ENCODE measurements at places on chromosomes 7 and 10.

- H3K27ac ChIP-seq, result no peak overlapping the region
- no peaks in the 10 kb centered on the region for H3K4me1 ChIP-seq
- no peaks in the 10 kb centered on the region for H3K27me3 ChIP-seq
- H3K4me3 ChIP-seq, result no peak overlapping the region
- no peak for DNase-seq
These were observed 338.5 kb downstream of the ADARB2 start for GRCh38 chr10:1398626-1399410.

DNA sequence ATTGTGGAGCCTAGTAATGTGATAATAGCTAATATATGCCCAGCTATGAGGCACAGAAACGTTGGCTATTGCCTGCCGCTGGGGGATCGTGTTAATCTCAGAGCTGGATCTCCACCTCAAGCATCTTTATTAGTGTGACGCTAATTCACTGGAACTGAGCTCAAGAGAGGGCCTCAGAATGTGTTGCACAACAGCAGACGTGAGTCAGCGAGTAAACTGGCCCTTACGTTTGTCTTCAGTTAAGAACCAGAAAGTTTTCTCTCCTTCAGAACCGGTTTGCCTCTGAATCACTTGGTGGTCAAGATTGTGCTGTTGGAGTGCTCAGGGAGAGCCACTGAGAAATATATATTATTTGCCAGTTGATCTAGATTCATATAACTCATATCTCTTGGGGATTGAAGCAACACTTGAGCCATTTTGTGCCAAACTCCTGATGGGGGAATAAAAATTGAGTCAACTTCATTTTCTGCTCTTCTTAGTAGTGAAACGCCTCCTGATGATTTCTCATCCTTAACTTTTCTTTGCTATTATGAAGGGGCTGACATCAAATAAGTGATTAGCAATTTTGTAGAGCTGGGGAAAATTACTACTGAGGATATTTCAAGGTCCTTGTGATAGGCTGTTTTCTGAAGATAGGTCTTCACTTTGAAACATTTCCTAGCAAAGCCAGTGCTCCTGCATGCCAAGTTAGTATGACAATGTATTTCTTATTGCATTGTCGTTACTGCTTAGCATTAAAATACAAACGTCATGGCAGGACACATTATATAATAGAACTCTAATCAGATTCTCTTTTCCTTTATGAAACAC, 22.3 kb downstream of the BZW2 start:
- H3K27ac ChIP-seq, result no peak overlapping the region
- peaks cover 24% of the 10 kb centered on the region for H3K36me3 ChIP-seq
- no peak overlapping the region for H3K4me3 ChIP-seq
- no peaks in the 10 kb centered on the region for H3K27me3 ChIP-seq
- no peak for DNase-seq

- H3K4me1 ChIP-seq, result no peaks in the 10 kb centered on the region
- DNase-seq, result no peak
- H3K36me3 ChIP-seq, result no peaks in the 10 kb centered on the region
- H3K27me3 ChIP-seq, result no peaks in the 10 kb centered on the region
- no peak overlapping the region for H3K27ac ChIP-seq
These were observed 29.6 kb upstream of the ABCB4 start for GRCh38 chr7:87505122-87505521.

- no peak overlapping the region for H3K4me3 ChIP-seq
- H3K4me1 ChIP-seq, result no peaks in the 10 kb centered on the region
- H3K27ac ChIP-seq, result no peak overlapping the region
- DNase-seq, result no peak
- no peaks in the 10 kb centered on the region for H3K36me3 ChIP-seq
- no peaks in the 10 kb centered on the region for H3K27me3 ChIP-seq
These were observed 288.3 kb upstream of the MKI67 start for GRCh38 chr10:128414568-128414967.

GRCh38 chr7:47647181-47647917, 65.4 kb upstream of the TNS3 start:
- H3K27me3 ChIP-seq, result no peaks in the 10 kb centered on the region
- no peaks in the 10 kb centered on the region for H3K4me1 ChIP-seq
- DNase-seq, result no peak
- H3K27ac ChIP-seq, result no peak overlapping the region
- no peak overlapping the region for H3K4me3 ChIP-seq

- no peak overlapping the region for H3K4me3 ChIP-seq
- H3K36me3 ChIP-seq, result 0 out of 2 replicates have a peak, but pooled peaks cover 3% of the 10 kb centered on the region
- H3K27ac ChIP-seq, result no peak overlapping the region
- H3K4me1 ChIP-seq, result no peaks in the 10 kb centered on the region
- no peaks in the 10 kb centered on the region for H3K27me3 ChIP-seq
- DNase-seq, result no peak
These were observed 43.5 kb downstream of the LOXL4 start for GRCh38 chr10:98224509-98224908.

- no peak for DNase-seq
- H3K36me3 ChIP-seq, result peaks cover 10% of the 10 kb centered on the region
- peaks cover 12% of the 10 kb centered on the region for H3K4me1 ChIP-seq
- H3K27ac ChIP-seq, result no peak overlapping the region
- H3K27me3 ChIP-seq, result no peaks in the 10 kb centered on the region
These were observed 31.9 kb downstream of the ARL4A start for GRCh38 chr7:12719141-12719919.

GRCh38 chr7:12827219-12827821, 139.9 kb downstream of the ARL4A start:
- no peak for DNase-seq
- no peaks in the 10 kb centered on the region for H3K4me1 ChIP-seq
- H3K4me3 ChIP-seq, result no peak overlapping the region
- no peak overlapping the region for H3K27ac ChIP-seq

- no peaks in the 10 kb centered on the region for H3K27me3 ChIP-seq
- H3K27ac ChIP-seq, result no peak overlapping the region
- H3K4me1 ChIP-seq, result no peaks in the 10 kb centered on the region
- no peak for DNase-seq
- peak overlapping the region; percentile 31 for H3K4me3 ChIP-seq
These were observed 541 bp upstream of the DENND10 start for GRCh38 chr10:119103241-119103902.

DNA sequence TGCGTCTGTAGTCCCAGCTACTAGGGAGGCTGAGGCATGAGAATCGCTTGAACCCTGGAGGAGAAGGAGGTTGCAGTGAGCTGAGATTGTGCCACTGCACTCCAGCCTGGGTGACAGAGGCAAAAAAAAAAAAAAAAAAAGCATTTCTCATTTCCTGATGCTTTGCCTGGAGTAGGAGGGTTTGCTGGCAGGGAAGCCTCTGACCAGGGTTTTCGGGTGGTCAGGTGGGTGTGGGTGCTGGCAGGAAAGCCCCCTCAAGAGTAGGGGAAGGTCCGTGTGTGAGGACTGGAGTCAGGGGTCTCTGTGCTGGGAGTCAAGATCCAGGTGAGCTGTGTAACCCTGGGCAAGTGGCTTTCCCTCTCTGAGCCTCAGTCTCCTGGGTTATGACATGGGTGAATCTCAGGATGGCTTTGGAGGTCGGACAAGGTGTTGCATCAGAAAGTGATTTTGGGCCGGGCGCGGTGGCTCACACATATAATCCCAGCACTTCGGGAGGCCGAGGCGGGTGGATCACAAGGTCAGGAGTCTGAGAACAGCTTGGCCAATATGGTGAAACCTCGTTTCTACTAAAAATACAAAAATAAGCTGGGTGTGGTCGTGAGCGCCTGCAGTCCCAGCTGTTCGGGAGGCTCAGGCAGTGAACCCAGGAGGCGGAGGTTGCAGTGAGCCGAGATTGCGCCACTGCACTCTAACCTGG, 3.2 kb downstream of the AMZ1 start:
- DNase-seq, result no peak
- no peaks in the 10 kb centered on the region for H3K36me3 ChIP-seq
- no peak overlapping the region for H3K4me3 ChIP-seq
- H3K27me3 ChIP-seq, result peaks cover 12% of the 10 kb centered on the region
- no peak overlapping the region for H3K27ac ChIP-seq

- H3K4me3 ChIP-seq, result no peak overlapping the region
- H3K27ac ChIP-seq, result no peak overlapping the region
- peaks cover 5% of the 10 kb centered on the region for H3K4me1 ChIP-seq
- H3K27me3 ChIP-seq, result no peaks in the 10 kb centered on the region
These were observed 427.1 kb downstream of the GALNT17 start for GRCh38 chr7:71558806-71559613.

DNA sequence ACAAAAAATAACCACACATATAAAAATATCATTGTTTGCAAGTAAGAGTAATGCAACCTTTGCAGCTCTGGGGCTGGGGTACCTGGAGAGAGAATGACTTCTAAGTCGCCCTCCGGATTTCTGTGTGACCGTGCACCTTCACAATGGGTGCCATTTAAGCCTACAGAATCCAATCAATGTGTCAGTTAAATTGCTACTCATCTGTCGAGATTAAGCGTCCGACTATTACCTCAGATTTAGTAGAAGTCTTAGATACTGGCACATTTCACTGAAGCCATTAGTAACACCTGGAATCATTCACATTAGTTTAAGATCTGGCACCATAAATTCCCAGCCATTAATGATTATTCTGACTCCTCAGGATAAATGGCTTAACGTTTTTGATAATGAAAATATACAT, 507.3 kb upstream of the MGMT start:
- DNase-seq, result no peak
- no peaks in the 10 kb centered on the region for H3K27me3 ChIP-seq
- no peak overlapping the region for H3K4me3 ChIP-seq
- H3K36me3 ChIP-seq, result no peaks in the 10 kb centered on the region
- H3K4me1 ChIP-seq, result no peaks in the 10 kb centered on the region

DNA sequence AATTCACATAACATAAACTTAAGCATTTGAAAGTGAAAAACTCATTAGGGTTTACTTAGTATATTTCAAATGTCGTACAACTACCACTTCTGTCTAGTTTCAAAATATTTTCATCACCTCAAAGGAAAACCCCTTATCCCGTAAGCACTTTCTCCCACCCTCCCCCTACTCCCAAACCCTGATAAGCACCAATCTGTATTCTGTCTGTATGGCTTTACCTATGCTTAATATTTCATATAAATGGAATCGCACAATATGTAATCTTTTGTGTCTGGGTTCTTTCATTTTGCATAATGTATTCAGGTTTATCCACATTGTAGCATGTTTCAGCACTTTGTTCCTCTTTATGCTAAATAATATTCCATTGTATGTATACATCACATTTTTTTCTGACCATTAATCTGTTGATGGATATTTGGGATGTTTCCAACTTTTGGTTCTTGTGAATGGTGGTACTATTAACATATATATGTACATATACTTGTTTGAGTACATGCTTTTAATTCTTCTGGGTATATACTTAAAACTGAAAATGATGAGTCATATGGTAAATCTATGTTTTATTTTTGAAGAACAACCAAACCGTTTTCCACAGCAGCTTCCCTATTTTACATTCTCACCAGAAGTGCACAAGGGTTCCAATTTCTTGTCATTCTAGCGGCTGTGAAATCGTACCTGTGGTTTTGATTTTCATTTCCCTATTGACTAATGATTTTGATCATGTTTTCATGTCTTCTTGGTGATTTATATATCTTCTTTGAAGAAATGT, 6.2 kb upstream of the STARD3NL start:
- DNase-seq, result no peak
- no peak overlapping the region for H3K4me3 ChIP-seq
- H3K27ac ChIP-seq, result no peak overlapping the region
- no peaks in the 10 kb centered on the region for H3K27me3 ChIP-seq
- no peaks in the 10 kb centered on the region for H3K36me3 ChIP-seq
- H3K4me1 ChIP-seq, result no peaks in the 10 kb centered on the region

- no peaks in the 10 kb centered on the region for H3K36me3 ChIP-seq
- H3K27me3 ChIP-seq, result no peaks in the 10 kb centered on the region
- no peak for DNase-seq
These were observed 18.2 kb upstream of the COL13A1 start for GRCh38 chr10:69783515-69783914.

DNA sequence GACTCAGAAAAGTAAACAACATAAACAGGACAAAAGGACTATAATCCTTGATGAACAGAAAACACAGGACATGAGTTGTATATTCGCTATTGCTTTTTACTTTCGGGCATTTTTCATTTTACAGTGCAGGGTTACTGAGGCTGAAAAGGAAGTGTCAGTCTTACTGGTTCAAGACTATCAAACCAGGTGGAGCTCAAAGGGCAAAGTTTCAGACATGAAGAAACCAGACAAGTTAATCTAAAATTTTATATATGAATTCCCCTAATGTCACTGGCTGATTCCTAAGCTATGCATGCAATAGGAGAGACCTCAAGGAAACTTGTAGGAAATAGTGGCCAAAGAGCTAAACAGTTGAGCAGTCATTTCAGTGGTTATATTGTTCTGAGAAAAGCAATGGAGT, 11.4 kb downstream of the TCAF1 start:
- DNase-seq, result no peak
- H3K4me1 ChIP-seq, result no peaks in the 10 kb centered on the region
- H3K36me3 ChIP-seq, result peaks cover 32% of the 10 kb centered on the region

- peak overlapping the region; percentile 55 for H3K27ac ChIP-seq
- DNase-seq, result peak; percentile 61
- no peaks in the 10 kb centered on the region for H3K27me3 ChIP-seq
These were observed 25.5 kb downstream of the FGFBP3 start for GRCh38 chr10:91883549-91884444.

DNA sequence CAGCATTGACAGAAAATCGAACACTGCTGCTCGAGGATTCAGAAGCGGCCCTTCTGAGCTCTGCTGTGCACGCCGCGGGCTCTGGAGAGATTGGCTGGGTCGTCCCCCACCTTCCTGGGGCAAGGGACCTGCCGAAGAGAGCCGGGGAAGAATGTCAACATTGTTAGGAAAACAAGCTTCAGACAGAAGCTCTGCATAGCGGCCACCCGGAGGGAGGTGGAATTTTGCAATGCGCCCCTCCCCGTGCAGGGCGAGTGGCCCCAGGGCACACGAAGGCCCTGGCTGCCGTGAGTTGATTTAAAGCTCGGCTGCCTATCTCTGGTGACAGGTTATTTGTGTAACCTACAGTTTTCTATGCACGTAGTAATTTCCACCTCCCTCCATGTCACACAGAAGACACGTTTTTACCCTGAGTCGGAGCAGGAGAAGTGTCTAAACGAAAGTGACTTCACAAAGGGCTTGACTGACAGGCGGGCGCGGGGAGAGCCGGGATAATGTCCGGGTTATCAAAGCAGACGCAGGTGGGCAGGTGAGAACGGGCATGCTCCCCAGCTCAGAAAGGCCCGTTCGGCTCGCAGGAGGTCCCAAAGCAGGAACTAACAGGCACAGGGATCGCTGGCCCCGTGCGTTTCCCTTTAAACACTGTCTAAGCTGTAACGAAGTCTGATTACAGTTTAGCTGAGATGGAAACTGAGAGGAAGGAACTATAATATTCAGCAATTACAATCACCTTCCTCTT, 84.6 kb downstream of the PDGFA start:
- no peak overlapping the region for H3K27ac ChIP-seq
- H3K4me3 ChIP-seq, result peak overlapping the region; percentile 22
- peak; percentile 78 for DNase-seq
- H3K4me1 ChIP-seq, result no peaks in the 10 kb centered on the region
- H3K27me3 ChIP-seq, result no peaks in the 10 kb centered on the region

- H3K27me3 ChIP-seq, result peaks cover 97% of the 10 kb centered on the region
- DNase-seq, result peak; percentile 83
- no peak overlapping the region for H3K27ac ChIP-seq
- no peaks in the 10 kb centered on the region for H3K4me1 ChIP-seq
- no peak overlapping the region for H3K4me3 ChIP-seq
These were observed 5.3 kb downstream of the HOXA11 start for GRCh38 chr7:27179503-27180430.

GRCh38 chr7:105354383-105354782, 34.3 kb downstream of the SRPK2 start:
- H3K27me3 ChIP-seq, result no peaks in the 10 kb centered on the region
- H3K36me3 ChIP-seq, result no peaks in the 10 kb centered on the region
- no peak overlapping the region for H3K4me3 ChIP-seq
- peaks cover 2% of the 10 kb centered on the region for H3K4me1 ChIP-seq

- no peak overlapping the region for H3K4me3 ChIP-seq
- peaks cover 6% of the 10 kb centered on the region for H3K4me1 ChIP-seq
- H3K27me3 ChIP-seq, result no peaks in the 10 kb centered on the region
- no peak for DNase-seq
- H3K36me3 ChIP-seq, result no peaks in the 10 kb centered on the region
These were observed 3.7 kb upstream of the COL13A1 start for GRCh38 chr10:69797959-69798358.

Data from H9 (cell line).